ENCODE measurements at places on chromosomes 6 and 20. TPM values are rescaled to one million over a fixed set of nuclear protein-coding genes. Genes with fewer than 3 reads are reported as not detected.

- peaks cover 20% of the 10 kb centered on the region for H3K36me3 ChIP-seq
- H3K27ac ChIP-seq = no peak overlapping the region
Measured at GRCh38 chr20:51382986-51383821, 159.3 kb downstream of the NFATC2 start.

- H3K4me3 ChIP-seq = no peak overlapping the region
- DNase-seq = peak; percentile 59
- no peaks in the 10 kb centered on the region for H3K36me3 ChIP-seq
- peaks cover 3% of the 10 kb centered on the region for H3K27me3 ChIP-seq
- peaks cover 24% of the 10 kb centered on the region for H3K4me1 ChIP-seq
Measured at GRCh38 chr20:4112481-4113421, 97.4 kb upstream of the RNF24 start.

The KCNB1 gene
- total RNA-seq = not detected

GRCh38 chr20:44615876-44616603 is 33.7 kb downstream of the PKIG start:
- no peaks in the 10 kb centered on the region for H3K27me3 ChIP-seq
- no peak overlapping the region for H3K4me3 ChIP-seq
- peaks cover 35% of the 10 kb centered on the region for H3K4me1 ChIP-seq
- H3K36me3 ChIP-seq = peaks cover 22% of the 10 kb centered on the region

DNA sequence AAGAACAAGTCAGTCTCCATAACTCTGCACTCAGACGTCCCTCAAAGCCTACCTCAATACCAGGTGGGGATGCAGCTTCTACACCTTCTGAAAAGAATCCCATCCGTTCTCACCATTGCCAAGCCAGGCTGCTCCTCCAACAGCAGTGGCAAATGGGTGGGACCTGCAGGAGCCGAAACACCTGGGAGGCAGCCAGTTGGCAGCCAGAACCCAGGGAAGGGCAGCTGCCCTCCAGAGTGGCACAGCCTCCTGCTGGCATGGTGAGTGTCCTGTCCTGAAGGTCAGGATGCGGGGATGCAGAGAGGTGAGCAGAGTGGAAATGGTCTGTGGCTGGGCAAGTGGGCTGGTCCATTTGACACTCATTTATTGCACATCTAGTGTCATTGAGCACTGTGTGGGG is 210.6 kb upstream of the CDH4 start:
- no peaks in the 10 kb centered on the region for H3K4me1 ChIP-seq
- peaks cover 1% of the 10 kb centered on the region for H3K27me3 ChIP-seq
- no peak overlapping the region for H3K27ac ChIP-seq

DNA sequence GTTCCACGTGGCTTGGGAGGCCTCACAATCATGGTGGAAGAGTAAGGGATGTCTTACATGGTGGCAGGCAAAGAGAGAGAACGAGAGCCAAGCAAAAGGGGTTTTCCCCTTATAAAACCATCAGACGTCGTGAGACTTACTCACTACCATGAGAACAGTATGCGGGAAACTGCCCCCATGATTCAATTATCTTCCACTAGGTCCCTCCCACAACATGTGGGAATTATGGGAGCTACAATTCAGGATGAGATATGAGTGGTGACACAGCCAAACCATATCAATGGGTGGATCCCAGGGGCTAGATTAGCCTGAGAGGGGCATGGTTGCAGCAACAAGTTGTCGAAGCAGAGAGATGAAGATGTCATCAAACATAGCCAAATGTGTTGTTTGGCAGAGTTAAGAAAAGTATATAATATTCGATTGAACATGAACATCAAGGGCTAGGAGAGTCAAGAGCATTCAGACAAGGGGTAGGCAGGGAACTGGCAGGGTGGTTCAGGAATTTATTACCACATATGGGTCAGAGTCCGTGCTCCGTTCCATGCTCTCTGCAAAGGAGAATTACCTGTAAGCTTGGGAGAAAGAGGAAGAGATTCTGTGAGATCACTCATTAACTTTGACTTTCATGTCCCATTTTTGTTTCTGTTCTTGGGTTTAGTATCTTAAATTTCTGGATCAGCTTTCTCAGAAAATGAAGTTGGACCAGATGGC is 98.8 kb downstream of the CCDC170 start:
- H3K27ac ChIP-seq = no peak overlapping the region
- H3K4me3 ChIP-seq = no peak overlapping the region
- DNase-seq = no peak
- H3K4me1 ChIP-seq = no peaks in the 10 kb centered on the region

The LPA gene
- total RNA-seq = not detected

- H3K4me1 ChIP-seq = no peaks in the 10 kb centered on the region
- no peak for DNase-seq
- H3K36me3 ChIP-seq = no peaks in the 10 kb centered on the region
Measured at GRCh38 chr6:2509711-2510110, 241.0 kb downstream of the MYLK4 start.

DNA sequence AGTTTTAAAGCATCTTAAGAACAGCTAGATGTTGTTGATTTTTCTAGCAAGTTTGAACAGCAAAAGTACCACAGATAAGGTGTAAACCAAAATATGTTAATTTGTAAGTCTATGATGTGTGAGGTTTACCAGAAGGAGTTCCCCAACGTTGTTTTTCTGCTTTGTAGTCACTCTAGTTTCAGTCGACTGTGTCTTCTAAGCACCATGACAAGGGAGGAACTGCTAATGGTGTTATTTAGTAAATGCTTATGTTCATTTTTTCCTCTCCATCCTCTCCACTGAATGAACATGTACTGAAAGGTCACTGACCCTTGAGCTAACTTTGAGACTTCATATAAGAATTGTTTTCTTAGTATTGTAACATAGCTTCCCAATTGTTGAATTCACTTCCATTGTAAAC is 3.0 kb downstream of the ENPP3 start:
- H3K36me3 ChIP-seq = no peaks in the 10 kb centered on the region
- H3K27ac ChIP-seq = no peak overlapping the region
- peaks cover 1% of the 10 kb centered on the region for H3K4me1 ChIP-seq
- no peak overlapping the region for H3K4me3 ChIP-seq
- H3K27me3 ChIP-seq = no peaks in the 10 kb centered on the region

DNA sequence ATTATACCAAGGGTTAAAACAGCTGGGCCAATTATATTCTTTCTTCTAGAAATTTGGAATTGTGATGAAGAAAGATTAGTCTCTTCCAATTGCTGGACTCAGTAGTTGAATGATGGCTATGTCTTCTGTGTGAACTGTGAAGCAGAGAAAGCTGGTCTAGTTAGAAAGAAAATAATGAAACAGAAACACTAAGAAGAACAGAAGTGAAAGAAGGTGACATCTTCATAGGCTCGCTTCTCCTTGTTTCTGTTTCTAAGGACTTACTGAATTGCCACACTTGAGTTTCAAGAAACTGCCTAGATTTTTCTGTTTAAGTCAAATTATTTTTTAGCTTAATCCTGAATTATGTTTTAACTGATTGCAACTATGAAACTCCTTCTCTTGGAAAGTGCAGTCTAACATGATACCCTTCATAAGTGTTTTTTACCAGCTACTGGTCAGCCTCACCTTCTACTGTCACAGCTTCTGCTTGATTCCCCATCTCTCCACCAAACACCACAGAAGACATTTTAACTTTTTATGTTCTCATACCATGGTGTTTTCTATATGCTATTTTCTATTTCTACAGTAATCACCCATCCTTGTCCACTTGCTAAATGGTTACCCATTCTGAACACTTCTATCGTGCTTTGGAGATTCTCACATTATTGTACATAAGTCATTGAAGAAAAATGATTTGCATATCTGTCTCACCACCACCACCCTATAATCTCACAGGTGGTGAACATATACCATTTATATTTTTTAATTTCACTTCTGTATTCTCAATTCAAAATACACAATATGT is 268.8 kb downstream of the GRIK2 start:
- no peak overlapping the region for H3K4me3 ChIP-seq
- DNase-seq = no peak
- no peaks in the 10 kb centered on the region for H3K27me3 ChIP-seq
- H3K36me3 ChIP-seq = no peaks in the 10 kb centered on the region

The IL17A gene
- 35.3 TPM for total RNA-seq

DNA sequence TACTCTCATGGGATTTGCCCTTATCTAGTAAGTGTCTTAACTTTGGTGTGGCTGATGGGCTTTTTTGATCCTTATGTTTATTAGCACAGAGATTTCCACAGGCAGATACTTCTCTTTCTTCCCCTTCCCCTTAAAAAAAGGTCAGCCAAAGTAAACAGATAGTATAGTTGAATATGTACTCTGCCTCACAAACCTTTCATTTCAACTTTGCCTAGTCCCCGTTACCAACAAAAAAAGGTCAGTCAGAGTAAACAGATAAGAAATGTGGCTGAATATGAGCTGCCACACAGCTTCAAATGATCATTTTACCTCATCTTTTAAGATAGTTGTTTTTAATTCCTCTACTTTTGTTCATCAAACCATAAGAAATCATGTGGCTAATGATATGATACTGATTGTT is 34.1 kb upstream of the SLC35D3 start:
- no peaks in the 10 kb centered on the region for H3K27me3 ChIP-seq
- H3K27ac ChIP-seq = no peak overlapping the region
- no peak for DNase-seq

The MED20 gene
- 18.3 TPM for total RNA-seq

- H3K4me3 ChIP-seq = no peak overlapping the region
- peaks cover 60% of the 10 kb centered on the region for H3K36me3 ChIP-seq
- H3K4me1 ChIP-seq = peaks cover 82% of the 10 kb centered on the region
- peak overlapping the region; percentile 88 for H3K27ac ChIP-seq
- no peak for DNase-seq
Measured at GRCh38 chr6:39223061-39223460, 6.2 kb downstream of the KCNK5 start.

DNA sequence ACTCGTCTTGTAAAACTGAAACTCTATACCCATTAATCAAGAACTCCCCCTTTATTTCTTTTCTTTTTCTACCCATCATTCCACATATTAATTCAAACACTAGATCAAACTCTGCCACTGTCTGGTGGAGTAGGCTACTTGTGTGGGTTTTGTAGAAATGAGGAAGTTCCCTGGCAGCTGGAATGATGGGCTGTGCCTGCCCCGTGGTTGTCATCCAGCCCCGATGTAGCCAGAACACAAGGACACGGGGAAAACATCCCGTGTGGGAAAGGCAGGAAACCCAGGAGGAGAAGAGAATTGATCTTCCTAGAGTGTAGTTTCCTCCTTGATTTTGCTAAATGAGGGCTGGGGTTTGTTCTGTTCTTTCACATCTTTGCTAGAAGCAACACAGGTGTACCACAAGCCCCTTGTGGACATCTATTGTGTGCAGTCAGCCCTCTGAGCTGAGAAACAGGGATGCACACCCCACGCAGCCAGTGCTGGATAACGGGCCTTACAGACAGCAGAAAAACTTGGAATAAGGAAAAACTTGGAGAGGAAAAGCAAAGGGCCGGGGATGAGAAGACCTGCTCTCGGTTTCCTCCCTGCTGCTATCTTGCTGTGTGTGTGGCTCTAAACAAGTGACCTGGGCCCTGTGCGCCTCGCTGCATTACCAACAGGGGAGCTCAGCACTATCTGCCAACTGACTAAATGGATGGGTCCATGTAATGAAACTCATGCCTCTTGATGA is 88.0 kb downstream of the SCML4 start:
- DNase-seq = peak; percentile 36
- H3K27me3 ChIP-seq = no peaks in the 10 kb centered on the region
- H3K27ac ChIP-seq = peak overlapping the region; percentile 49
- no peaks in the 10 kb centered on the region for H3K36me3 ChIP-seq

- no peaks in the 10 kb centered on the region for H3K27me3 ChIP-seq
- peak overlapping the region; percentile 98 for H3K27ac ChIP-seq
- H3K4me1 ChIP-seq = peaks cover 45% of the 10 kb centered on the region
- H3K36me3 ChIP-seq = peaks cover 14% of the 10 kb centered on the region
Measured at GRCh38 chr6:20402342-20403069, 827 bp downstream of the E2F3 start.

The NOX3 gene
- not detected for total RNA-seq

- H3K4me3 ChIP-seq = peak overlapping the region; percentile 43
- peaks cover 22% of the 10 kb centered on the region for H3K36me3 ChIP-seq
Measured at GRCh38 chr6:11366183-11366933, 133.9 kb upstream of the NEDD9 start.

DNA sequence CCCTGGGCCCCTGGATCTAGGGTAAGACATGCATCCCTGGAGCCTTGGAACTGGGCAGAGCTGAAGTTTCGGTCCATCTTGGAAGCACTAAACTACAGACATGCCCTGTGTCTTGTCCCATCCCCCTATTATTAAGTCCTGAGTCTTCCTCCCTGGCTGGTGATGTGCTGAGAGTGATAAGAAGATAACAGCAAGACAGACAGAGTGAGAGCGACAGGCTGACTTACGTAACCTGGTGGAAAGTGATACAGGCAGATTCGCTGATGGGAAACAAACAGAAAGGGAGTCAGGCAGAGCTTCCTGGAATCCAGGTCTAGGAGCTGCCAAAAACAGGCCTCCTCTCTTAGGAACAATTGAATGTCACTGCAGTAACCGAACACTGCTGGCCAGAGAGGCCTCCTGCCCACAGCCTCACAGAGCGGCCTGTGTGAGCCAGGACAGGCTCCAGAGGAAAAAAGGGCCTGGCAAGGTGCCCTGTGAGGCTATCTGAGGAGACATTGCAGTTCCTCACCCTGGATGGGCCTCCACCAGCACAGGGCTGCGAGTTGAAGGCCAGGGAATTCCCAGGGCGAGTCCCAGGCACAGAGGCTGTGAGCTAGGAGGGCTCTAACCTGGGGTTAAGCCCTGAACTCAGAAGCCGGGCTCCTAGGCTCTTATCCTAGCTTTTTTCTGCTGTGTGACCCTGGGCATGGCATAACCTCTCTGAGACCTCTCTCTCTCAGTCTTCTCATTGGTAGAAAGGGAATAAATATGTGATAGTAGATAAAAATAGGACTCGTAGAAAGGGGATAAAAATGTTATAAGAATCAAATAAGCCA is 34.2 kb upstream of the B4GALT5 start:
- H3K36me3 ChIP-seq = no peaks in the 10 kb centered on the region
- no peak for DNase-seq
- no peak overlapping the region for H3K27ac ChIP-seq

GRCh38 chr20:62056377-62056776 is 9.3 kb downstream of the TAF4 start:
- H3K27ac ChIP-seq = no peak overlapping the region
- peaks cover 3% of the 10 kb centered on the region for H3K36me3 ChIP-seq
- DNase-seq = no peak
- H3K27me3 ChIP-seq = no peaks in the 10 kb centered on the region
- peaks cover 33% of the 10 kb centered on the region for H3K4me1 ChIP-seq
